ENCODE measurements at places on chromosomes 12 and 14. TPM values are rescaled to one million over a fixed set of nuclear protein-coding genes. Genes with fewer than 3 reads are reported as not detected.
A peak's percentile ranks its signal among the peaks of the same experiment; 100 is the strongest.

LALBA gene
- not detected for total RNA-seq

- DNase-seq = no peak
Measured at GRCh38 chr12:114698566-114699163, 14.7 kb upstream of the TBX3 start.

DNA sequence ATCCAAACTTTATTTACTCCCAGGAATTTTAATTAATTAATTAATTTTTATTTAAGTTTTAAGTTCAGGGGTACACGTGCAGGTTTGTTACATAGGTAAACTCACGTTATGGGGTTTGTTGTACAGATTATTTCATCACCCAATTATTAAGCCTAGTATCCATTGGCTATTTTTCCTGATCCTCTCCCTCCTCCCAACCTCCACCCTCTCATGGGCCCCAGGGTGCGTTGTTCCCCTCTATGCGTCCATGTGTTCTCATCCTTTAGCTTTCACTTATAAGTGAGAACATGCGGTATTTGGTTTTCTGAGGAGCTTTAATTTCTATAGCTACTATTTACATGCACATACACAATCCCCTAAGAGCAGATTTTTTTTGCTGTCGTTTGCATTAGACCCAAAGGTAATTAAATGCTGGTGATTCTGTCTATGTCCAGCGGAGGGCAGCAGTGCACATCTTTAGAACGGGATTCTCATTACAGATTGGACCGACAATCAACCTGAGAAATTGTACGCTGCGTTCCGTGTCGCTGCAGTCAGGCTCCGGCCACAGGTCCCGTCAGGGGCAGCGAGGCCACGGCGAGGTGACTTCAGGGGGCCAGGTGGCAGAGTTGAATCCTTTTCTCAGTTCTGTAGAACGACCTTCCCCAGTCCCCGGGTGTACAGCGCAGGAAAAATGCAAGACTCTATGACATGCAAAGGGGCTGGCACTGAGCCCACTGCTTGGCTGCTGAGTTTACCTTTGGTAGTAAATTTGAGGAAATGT, 11.6 kb downstream of the TMEM30B start:
- peak; percentile 76 for DNase-seq

DNA sequence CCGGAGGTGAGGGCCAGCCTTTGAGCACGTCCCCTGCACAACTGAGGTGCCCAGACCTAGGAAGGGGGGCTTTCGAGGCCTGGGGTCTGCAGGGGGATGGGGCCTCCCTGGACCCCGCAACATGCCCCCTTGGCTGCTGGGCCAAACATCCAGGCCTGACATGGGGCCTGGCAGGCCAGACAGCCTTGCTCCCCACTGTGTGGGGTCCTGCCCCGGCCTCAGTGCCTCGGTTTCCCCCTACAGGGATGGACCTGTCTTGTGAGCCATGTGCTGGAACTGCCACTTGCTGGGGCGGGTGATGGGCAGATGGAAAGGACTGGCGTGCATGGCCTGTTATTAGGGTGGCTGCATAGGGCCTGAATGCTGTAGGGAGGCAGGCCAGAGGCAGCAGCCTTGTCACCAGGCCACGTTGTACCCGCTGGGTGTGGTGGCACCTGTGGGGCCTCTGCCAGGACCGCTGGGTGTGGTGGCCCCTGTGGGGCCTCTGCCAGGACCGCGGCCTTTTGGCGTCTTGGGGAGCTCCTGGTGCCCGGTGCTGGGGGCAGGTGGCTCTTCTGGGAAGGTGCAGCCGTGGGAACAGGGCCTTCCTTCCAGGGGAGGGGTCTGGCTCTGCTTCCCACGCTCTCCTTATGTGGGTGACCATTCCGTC, 20.4 kb downstream of the ASPG start:
- DNase-seq = no peak

GRCh38 chr12:29769162-29769858, 14.4 kb downstream of the TMTC1 start:
- DNase-seq = no peak

- DNase-seq = peak; percentile 44
Measured at GRCh38 chr12:132395908-132396305, 66.5 kb upstream of the GALNT9 start.
